ENCODE measurements at places on chromosomes 6 and 20. TPM values are rescaled to one million over a fixed set of nuclear protein-coding genes. Genes with fewer than 3 reads are reported as not detected.

The C2 gene
- 14.8 TPM for total RNA-seq

DNA sequence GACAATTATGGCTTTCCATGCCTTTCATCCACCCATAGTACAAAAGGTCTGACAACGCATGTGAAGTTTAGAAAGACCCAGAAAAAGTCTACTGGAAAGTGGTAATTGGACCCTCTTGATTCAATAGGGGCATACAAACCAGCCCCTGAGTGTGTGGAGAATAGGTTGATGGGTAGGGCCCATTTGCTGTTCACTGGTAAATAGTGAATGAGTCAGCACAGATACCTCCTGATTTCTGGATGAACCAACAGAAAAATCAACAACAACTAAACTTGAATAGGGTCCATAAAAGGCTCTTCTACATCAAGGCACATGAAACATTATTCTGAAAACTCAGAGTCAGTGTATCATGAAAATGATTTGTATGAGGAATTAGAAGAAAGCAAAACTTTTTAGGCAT, 235.4 kb upstream of the SLC35B3 start:
- no peak for DNase-seq

DNA sequence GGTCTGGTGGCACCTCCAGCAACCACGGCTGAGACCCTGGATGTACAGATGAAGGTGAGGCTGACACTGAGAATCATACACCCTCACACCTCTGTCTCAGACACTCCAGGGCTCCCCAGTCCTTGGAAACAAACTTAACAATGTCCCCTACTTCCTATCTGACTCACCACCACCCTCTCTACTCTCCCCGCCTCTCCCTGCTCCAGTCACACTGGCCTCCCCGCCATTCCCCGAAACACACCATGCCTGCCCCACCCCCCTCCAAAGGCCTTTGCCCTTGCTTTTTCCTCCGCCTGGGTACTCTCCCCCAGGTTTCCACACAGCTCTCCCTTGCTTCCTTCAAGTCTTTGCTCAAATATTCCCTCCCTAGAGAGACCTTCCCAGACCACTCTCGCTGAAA, 16.3 kb downstream of the BPI start:
- no peak for DNase-seq

The CLVS2 gene
- 0.06 TPM for total RNA-seq

DNA sequence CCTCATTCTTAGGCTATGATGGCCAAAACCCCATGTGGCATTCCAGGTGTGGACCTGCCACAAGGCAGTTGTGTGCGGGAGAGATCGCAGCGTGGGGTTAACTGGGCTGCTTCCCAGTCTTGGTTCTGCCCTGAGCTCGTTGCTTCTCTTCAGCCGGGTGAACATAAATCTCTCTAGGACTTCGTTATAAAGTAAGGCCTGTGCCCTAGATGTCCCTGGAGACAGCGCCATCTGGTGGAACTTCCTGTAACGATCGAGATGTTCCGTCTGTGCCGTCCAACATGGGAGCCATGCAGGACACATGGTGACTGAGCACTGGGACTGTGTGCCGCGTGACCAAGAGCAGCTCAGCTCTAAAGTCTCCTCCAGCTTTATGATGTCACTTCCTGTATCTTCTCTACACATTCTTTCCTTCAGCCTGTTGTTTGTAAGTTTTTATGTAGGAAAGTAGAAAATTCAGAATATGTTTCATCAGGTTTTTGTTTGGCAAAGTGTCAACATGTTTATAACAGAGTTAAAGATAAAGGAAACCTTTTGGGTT, 26.8 kb upstream of the RPP40 start:
- DNase-seq, result peak; percentile 76

The HMGCLL1 gene
- total RNA-seq, result 0.83 TPM

The RAE1 gene
- total RNA-seq, result 20.9 TPM

DNA sequence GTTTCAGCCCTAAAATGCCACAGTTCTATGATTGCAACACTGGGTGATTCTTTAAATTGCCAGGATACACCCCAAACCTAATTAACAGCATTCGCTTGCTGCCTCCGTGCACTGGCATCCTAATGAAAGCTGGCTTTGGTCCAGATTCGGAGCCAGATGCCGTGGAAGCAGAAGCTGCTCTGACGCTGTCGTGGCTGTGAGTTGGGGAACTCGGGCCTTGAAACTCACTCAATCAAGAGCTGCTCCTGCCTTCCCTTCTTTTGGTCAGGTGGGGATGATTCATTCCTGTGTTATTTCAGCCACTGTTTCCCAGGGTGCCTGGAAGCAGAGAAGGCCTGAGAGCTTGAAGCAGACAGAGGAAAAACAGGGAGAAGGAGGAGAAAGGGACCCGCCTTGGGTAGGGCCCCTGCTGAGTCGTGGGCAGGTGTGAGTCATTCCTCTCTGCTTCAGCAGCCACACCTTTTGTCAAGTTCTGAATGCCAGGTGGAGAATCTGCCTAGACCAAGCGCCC, 36.2 kb upstream of the DSP start:
- peak; percentile 59 for DNase-seq

DNA sequence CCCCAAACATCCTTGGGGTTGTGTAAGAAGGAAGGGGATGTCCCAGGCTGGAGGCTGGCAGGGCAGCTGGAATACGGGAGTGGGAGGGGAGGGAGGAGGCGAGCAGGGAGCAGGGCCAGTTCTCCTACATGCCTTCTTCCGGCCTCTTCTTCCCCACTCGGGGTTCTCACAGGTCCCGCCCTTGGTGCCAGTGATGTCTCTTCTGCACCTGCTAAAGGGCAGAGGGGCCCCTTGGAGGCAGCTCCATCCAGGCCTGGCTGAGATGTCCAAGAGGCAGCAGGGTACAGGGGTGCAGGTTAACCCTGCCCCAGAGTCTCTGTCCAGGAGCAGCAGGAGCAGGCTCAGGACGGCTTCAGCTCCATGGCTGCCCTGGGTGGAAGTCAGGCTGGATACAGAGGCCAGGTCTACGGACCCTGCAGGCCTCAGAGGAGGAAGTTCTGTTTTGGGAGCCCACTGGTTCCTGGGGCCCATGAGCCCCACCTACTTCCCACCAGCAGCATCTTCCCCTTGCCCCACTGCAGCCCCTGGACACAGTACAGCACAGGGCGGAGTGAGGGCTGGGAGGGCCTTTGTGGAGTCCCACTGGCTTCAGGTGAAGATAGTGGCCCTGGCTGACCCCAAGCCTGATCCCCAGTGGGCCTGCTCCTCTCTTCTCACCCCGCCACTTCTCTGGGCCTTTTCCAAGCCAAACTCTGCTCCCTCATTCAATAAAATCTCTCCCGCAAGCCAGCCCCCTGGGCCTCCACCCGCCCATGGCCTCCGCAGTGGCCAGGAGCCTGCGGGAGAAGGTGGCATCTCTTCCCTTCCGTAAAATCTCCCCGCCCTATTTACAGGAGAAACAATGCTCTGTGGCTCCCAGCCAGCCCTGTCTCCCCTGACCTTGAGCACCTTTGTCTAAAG, 60.4 kb downstream of the YTHDF1 start:
- DNase-seq, result no peak

GRCh38 chr6:12113190-12113577, 101.1 kb downstream of the HIVEP1 start:
- DNase-seq, result no peak

The HSPA1L gene
- 2.8 TPM for total RNA-seq

GRCh38 chr6:113599444-113599843, 257.7 kb upstream of the MARCKS start:
- DNase-seq, result no peak

DNA sequence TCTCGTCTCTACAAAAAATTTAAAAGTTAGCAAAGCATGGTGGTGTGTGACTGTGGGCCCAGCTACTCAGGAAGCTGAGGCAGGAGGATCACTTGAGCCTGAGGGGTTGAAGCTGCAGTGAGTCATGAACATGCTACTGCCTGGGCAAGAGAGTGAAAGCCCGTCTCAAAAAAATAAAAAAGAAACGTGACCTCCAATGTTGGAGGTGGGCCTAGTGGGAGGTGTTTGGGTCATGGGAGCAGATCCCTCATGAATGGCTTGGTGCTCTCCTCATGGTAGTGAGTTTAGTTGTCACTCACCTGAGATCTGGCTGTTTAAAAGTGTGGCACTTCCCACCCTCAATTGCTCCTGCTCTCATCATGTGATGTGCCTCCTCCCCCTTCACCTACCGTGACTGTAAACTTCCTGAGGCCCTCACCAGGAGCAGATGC, 24.3 kb downstream of the RBL1 start:
- no peak for DNase-seq

DNA sequence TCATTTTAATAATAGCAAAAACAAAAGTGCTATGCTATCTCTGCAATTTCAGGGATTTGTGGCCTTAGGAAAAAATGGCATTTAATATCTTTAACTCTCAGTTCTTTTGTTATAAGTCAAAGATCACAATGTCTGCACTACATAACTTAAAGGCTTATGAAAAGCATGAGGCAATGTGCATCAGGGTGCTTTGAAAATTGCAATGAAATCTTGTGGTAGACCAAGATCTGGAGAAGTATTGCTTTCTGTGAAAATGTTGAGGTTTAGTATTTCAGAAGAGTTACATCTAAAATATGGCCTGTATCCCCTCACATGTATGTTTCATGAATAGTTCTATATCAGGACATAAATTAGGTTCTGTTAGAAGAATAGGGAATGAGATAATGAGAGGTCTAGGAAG, 200.6 kb downstream of the MEI4 start:
- no peak for DNase-seq

DNA sequence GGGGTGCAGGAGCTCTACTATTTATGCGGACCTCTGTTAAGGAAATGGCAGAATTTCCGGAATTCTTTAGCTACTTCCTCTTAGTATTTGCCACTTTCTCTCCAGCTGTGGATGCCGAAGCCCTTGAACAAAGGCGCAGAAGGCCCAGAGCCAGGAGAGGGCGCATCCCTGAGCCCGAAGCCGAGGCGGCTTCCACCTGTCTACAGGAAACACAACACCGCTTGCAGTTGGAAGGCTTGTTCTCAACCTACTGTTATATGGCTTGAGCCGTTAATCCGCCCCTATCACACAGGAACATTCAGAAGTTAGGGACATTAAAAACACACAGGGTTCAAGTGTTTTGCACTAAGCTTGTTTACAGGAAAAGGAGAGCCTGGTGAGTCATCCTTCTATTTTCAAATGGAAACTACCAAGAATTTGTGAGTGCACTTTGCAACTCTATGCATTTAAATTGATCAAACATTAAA, 417.1 kb downstream of the BCKDHB start:
- DNase-seq, result no peak

DNA sequence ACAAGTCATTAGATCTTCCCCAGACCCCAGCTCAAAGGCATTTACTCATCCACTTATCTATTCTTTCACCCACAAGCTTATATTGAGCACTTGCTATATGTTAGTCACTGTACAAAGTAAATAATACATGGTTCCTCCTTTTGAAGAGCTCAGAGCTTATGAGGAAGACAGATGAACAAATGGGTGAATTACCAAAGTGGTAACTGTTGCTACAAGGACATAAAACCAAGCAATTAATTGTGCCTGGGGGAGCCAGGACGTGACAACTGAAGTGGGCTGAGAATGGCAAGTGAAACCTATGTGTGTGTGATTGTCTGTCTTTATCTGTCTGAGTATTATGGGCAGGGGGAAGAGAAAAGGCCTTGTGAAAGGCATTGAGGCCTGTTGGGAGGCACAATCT, 45.6 kb upstream of the AKIRIN2 start:
- DNase-seq, result no peak

GRCh38 chr20:51384875-51385274, 157.6 kb downstream of the NFATC2 start:
- DNase-seq, result no peak

DNA sequence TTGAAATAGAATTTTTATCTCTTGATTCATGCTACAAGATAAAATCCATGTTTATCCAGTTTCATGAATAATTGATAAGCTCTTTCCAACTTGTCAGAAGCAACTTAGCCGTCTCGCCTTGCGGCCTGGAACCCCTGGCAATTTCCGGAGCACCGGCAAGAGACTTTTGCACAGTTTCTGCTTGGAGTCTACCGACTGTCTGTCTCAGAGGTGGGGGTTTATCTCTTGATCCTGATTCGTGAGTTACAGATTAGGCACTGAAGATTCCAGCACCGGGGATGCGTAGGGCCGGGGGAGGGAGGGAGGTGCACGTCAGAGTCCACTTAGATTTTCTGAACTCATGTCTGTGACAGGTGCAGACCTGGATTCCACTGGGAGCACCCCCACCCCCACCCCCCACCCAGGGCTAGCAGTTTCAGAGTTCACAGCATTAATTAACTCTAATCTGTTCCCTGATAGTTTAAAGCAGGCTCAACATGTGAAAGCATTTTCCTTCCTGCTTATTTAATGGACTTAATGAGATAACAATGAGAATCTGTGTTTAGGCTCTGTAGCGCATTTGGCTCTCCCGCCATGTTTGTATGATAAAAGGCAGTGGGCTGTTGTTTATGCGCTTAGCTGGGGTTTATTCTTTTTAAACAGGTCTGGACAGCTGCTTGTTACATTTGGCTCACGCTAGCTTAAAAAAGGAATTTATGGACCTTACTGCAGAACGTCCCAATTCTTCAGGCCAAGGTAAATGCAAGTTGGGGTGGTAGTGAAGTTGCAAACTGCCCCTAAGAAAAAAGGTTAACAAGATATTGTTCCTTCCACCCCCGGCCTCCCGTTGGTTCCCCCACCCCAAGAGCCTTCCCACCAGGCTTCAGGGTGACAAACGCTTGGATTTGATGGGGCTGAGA, 8.1 kb upstream of the APCDD1L start:
- DNase-seq, result no peak

DNA sequence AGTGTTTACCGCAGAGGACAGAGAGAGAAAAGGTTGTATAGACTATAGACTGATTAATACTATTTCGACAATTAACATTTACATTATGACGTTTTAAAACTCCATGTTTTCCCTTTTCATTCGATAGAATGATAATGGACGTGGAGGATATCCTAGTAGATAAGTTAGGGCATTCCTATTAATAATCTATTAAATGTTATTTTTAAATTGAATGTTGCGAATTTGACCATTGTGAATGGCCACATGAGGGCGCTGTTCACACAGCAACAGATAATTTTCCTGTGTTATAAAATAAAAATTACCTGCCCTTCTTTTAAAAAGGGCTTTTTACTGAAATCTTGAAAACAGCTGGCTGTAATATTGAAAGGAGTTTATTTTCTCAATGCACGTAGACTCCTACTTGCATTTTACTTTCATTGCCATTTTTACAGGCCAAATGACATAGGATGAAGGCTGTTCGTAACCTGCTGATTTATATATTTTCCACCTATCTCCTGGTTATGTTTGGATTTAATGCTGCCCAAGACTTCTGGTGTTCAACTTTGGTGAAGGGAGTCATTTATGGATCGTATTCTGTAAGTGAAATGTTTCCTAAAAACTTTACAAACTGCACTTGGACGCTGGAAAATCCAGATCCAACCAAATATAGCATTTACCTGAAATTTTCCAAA, 3.3 kb downstream of the ADGRB3 start:
- peak; percentile 12 for DNase-seq

- peak; percentile 55 for DNase-seq
Observed at GRCh38 chr20:59333951-59334350, 33.5 kb downstream of the EDN3 start.

The RNF217 gene
- 32.1 TPM for total RNA-seq
